ENCODE measurements at places on chromosomes 3 and 15.

- DNase-seq = no peak
These were observed 18.6 kb upstream of the PRR23E start for GRCh38 chr3:127174284-127174683.

DNA sequence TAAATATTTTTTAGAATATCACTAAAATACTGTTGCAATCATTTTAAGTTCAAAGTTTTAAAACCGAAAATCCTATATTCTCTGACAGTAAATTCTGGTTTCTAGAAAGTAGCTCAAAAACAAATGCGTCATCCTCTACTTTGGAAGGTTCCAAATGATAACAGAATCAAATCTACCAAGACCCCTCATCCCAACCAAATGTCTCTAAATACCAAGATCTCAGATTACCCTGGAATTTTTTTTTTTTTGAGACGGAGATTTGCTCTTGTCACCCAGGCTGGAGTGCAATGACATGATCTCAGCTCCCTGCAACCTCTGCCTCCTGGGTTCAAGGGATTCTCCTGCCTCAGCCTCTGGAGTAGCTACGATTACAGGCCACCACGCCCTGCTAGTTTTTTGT, 16.8 kb downstream of the TBL1XR1 start:
- DNase-seq = no peak

- DNase-seq = no peak
These were observed 47.5 kb upstream of the SELENOK start for GRCh38 chr3:53939086-53939582.

GRCh38 chr3:55615039-55615693, 128.1 kb upstream of the WNT5A start:
- no peak for DNase-seq

DNA sequence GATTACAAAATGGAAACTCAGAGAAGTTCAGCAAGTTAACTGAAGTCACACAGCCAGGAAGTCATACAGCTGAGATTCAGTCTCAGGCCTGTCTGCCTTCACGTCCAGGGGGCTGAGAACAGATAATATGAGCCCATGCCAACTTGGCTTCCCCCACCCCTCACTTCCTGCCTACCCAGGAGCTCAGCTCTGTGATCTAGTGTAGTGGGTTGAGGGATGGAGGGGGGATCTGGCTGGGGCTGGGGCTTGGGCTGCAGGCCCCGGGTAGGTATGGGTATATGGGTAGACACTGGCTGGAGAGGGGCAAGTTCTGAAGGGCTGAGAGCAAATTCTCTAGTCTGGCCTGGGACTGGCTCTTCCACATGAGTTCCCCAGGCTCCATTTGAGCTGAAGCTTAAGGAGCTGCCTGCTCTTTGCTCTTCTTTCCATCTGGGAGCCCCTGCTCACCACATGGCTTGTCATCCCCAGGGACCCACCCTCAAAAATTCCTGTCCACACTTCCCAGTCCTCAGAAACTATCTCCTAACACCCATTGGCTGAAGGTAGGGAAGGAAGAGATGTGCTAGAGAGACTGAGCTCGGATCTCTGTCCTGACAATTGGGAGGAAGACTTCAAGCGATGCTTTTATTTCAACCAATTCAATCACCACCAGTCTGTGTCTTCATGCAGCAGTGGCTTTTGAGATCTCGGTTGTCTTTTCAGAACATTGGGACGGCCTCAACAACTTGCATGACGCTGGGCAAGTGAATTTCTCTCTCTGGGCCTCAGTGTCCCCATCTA, 2.0 kb downstream of the RASGRF1 start:
- DNase-seq = no peak

DNA sequence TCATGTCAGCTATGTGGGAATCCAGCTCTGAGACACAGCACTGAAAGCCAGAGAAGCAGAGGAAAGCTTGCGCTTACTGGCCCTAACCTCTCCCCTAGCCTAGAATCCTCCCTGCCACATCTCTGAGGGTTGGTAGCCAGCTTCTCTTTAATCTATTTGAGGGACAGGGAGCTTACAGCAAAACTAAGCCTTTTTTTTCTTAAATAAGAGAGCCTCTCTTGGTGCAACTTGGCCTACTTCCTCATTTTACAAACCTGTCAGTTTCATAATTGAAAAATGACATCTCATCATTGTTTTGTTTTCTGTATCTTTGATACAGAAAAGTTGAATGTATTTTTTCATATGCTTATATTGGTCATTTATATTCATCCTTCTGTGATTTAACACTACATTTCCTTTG, 193.9 kb downstream of the ZNF621 start:
- DNase-seq = no peak

DNA sequence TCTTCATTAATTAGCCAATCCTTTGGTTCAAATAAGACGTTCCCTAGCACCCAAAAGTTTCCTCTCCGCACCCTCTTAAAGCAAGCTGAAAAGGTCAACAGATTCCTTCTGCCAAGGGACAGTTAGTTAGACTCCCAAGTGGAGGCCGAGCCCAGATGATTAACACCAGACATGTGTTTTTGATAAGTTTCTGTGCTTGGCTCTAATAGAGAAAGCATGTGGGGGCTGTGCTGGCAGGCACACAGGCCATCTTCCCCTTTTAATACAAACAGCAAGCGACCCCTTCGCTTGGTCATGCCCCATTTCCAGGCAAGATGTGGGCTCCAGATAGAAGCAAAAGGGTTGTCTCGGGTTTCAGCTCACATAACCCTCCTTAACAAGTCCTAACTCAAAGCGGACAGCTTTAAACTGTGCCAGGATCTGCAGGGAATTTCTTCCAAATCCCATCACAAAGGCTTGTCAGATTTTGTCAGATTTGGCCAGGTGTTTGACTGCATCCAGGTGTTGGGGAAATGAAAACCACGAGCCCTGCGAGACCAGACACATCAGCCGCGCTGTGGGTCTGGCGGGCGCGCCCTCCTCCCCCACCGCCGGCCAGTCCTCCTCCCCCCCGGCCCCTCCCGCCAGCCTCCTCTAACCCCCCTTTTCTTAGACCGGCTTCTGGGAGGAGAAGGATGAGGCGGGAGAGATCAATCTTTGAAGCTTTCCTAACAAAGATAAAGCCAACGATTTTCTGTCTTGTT, 3.3 kb downstream of the HES1 start:
- no peak for DNase-seq

DNA sequence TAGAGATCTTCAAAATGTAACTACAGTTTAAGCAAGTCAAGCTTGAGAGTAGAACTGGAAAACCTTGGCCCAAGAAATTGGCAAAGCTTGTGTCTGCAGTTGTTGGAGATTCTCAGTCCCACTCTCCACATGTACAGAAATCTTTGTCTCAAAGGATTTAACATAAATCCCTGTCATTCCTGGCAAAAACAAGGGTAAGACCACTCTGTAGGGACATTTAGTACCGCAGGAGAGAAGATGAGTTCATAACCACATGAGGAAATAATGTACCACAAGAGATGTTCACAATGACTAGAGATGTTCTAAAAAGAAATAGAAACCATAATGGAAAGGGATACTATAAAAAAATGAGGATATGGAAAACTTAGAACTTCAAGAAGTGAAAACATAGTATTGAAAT, 73.7 kb downstream of the RAB7A start:
- no peak for DNase-seq

DNA sequence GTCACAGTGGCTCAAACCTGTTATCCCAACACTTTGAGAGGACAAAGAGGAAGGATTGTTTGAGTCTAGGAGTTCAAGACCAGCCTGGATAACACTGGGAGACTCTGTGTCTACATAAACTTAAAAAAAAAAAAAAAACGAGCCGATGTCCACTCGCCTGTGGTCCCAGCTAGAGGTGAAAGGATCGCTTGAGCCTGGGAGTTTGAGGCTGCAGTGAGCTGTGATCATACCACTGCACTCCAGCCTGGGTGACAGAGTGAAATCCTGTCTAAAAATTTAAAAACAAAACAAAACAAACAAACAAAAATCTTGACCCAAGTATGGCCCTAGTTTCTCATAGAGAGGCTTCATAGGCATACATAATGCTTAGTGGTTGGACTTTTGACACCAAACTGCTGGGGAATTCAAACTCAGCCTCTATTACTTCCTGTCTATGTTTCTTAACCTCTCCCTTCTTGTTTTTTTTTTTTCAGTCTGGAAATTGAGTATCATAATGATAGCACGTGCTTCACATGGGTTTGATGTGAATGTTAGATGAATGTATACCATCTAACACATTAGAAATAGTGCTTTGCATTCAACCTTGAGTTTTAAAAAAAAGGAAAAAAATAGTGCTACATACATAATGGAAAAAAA, 46.4 kb upstream of the CAPN7 start:
- DNase-seq = no peak

DNA sequence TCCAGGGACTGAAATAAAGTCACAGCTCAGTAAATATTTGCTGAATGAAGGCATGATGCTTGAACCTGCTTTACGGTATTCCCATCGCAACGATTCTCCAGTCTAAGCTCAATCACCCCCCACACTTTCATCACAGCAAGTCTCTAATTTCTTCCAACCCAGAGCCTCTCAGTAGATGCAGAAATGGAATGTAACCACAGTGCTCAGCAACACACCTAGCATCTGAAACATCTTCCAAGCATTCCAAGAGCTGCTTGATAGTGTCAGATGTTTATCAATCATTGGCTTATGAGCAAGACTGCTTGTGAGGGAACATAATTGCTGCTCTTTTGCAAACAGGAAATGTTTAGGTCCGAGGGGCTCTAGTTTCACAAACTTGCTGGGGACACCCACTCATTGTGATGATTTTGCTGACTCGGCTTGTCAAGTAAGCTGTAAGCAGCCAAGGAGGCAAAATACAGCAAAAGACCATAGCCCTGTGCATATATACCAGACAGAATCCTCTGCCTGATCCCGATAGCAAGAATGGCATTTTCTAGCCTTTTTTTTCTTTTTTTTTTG, 751.2 kb downstream of the NR2F2 start:
- no peak for DNase-seq

GRCh38 chr3:127717357-127718244, 44.8 kb downstream of the ABTB1 start:
- no peak for DNase-seq

DNA sequence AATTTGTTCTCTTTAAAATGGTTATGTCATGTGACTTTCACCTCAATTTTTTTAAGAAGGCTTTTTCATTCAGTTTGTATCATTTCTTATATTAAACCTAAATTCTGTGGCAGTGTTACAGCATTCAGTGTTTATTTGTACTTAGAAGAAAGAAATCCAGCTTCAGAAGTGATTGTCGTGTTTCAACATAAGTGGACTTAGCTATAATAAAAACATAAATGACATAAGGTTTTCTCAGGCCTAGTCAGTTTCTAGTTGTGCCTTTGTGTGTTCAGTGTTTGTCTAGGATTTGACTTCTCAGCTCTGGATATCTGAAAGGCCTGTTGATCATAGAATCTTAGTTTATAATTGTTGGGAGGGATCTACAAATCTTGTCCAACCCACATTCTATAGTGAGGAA, 80.5 kb downstream of the STT3B start:
- DNase-seq = no peak

DNA sequence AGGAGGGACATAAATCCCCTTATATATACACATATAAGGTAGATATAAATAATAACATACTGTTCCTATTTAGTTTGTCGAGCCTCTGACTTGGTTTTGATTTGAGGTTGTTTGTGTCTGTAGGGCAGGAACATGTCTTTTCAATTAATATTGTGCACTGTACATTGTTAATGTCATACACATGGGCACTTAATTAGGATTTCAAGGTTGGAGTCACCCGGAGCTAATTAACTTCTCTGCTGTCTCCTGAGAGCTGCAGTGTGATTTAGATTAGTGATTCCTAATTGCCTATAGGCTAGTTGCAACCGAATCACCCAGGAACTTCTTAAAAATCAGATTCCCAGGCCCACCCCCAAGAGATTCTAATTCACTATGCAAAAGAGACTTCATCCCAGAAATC, 50.4 kb upstream of the FILIP1L start:
- no peak for DNase-seq

DNA sequence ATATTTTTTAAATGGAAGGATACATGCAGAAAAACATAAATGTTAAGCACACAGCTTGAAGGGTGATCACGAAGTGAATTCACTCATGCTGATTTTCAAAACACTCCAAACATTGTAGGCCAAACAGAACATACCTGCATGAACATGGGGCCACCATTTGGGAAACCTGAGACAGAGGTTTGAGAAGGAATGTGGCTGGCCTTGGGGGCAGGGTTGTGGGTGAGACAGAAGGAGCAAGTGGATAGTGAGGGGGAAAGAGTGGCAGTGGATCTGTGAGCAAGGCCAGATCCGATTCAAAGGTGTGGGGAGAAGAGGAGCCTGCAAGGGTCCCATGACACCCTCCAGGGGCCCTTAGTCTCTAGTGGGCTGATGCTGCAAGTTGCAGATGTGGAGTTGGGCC, 94.9 kb downstream of the HMG20A start:
- no peak for DNase-seq

DNA sequence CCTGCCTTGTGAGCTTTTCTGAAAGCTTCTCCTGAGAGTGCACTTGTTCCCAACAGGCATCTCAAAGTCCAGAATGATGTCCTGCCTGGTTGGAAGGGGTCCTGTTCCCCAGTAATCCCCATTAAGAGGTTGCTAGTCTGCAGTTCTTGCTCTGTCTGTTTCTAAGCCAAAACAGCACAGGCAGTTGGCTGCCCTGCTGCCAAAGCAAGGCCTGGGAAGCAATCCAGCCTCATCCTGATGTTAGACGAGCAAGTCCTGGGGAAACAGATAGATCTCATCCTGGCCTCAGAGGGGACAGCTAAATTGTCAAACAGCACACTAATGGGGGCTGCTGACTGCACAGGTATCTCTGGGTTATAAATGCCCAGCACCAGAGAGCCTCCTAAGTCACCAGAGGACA, 198.0 kb downstream of the EPHB1 start:
- DNase-seq = no peak

DNA sequence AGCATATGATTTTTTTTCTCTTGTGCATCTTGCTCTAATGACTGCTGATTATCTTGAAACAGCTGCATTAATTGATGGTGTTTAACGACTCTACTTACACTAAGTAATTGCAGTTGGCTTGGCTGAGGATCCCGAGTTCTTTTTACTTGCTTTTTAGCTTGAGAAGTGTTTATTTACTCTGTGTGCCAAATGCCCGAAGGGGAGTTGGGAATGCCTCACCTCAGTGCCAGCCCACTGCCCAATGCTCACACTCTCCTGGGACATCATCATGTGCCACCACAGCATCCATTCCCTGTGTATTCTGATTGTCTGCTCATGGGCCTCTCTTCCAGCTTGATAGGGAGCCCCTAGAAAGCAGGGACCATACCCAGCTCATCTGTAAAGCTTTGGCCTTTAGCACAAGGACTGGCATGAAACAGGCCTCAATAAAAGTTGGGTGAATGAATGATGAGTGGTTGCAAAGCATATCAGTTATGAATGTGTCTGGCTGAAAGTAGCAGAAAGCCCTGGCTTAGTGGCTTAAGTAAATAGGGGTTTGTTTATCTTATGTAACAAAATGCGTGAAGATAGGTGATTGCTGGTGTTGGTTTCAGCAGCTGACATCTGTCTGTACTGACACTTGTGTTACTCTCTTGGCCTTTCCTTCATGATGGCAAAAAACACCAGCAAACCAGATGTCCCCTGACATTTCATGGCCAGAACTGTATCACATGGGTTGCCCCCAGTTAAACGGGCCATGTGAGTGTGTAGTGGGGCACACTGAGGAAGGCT, 8.1 kb downstream of the PXYLP1 start:
- DNase-seq = no peak

GRCh38 chr3:3800080-3800455, 837 bp downstream of the LRRN1 start:
- no peak for DNase-seq

- no peak for DNase-seq
These were observed 16.0 kb upstream of the MYO1E start for GRCh38 chr15:59388670-59389069.

GRCh38 chr15:81751816-81752545, 293.8 kb downstream of the MEX3B start:
- no peak for DNase-seq

Measured in CD4-positive, alpha-beta T cell treated with Interferon alpha-2 for 1 hour (primary cell).